ENCODE measurements at places on chromosomes 5 and 9. TPM values are rescaled to one million over a fixed set of nuclear protein-coding genes. Genes with fewer than 3 reads are reported as not detected.

The PTGDS gene
- 0.58 TPM for total RNA-seq

The PIP5K1B gene
- 1.2 TPM for total RNA-seq

The SLC36A2 gene
- not detected for total RNA-seq

The NAIP gene
- total RNA-seq, result 23.5 TPM

The HRCT1 gene
- not detected for total RNA-seq

The DNAJB5 gene
- total RNA-seq, result 1.9 TPM

The BBLN gene
- 47.7 TPM for total RNA-seq

The LRRC19 gene
- total RNA-seq, result not detected

The KIF2A gene
- 195 TPM for total RNA-seq

The TPD52L3 gene
- not detected for total RNA-seq

The SLC36A3 gene
- total RNA-seq, result not detected

The CXCL14 gene
- not detected for total RNA-seq

The PCDHA4 gene
- total RNA-seq, result not detected

The EGFLAM gene
- not detected for total RNA-seq

The SGCD gene
- total RNA-seq, result 0.18 TPM

The ROR2 gene
- total RNA-seq, result not detected

The SMIM27 gene
- 37.8 TPM for total RNA-seq

The CNTFR gene
- total RNA-seq, result not detected

The PCDHGB1 gene
- total RNA-seq, result not detected

The ALDOB gene
- not detected for total RNA-seq

The VCAN gene
- 0.55 TPM for total RNA-seq

The MARVELD2 gene
- 1.7 TPM for total RNA-seq

The ODF2 gene
- 34.8 TPM for total RNA-seq

The PLCXD3 gene
- total RNA-seq, result not detected

The SPATA31A3 gene
- not detected for total RNA-seq

The ANKRD34B gene
- total RNA-seq, result not detected

The SLC25A48 gene
- not detected for total RNA-seq

The IFNK gene
- not detected for total RNA-seq

The OR13C4 gene
- total RNA-seq, result not detected

The GABBR2 gene
- not detected for total RNA-seq

The SIGMAR1 gene
- 37.7 TPM for total RNA-seq

The TMEM174 gene
- total RNA-seq, result not detected

The DMRT3 gene
- total RNA-seq, result not detected

The FGD3 gene
- 330 TPM for total RNA-seq

The DOCK2 gene
- 171 TPM for total RNA-seq

The SLC6A3 gene
- 0.27 TPM for total RNA-seq

The PAPPA gene
- not detected for total RNA-seq

The DTWD2 gene
- 4.4 TPM for total RNA-seq

The OR2S2 gene
- not detected for total RNA-seq

The PCSK1 gene
- total RNA-seq, result not detected

The CCL21 gene
- total RNA-seq, result not detected

The SLC34A1 gene
- 0.25 TPM for total RNA-seq

The DOLPP1 gene
- 9.5 TPM for total RNA-seq

Data from naive thymus-derived CD8-positive, alpha-beta T cell (primary cell).